ENCODE measurements at places on chromosomes 11 and 22. TPM values are rescaled to one million over a fixed set of nuclear protein-coding genes. Genes with fewer than 3 reads are reported as not detected.

The GSTT2B gene
- total RNA-seq = 4.7 TPM

The ANO9 gene
- 9.2 TPM for total RNA-seq

The GPR83 gene
- total RNA-seq = under 0.01 TPM

The MUC5AC gene
- total RNA-seq = not detected

The TEF gene
- 7.6 TPM for total RNA-seq

The RASL10A gene
- 0.15 TPM for total RNA-seq

DNA sequence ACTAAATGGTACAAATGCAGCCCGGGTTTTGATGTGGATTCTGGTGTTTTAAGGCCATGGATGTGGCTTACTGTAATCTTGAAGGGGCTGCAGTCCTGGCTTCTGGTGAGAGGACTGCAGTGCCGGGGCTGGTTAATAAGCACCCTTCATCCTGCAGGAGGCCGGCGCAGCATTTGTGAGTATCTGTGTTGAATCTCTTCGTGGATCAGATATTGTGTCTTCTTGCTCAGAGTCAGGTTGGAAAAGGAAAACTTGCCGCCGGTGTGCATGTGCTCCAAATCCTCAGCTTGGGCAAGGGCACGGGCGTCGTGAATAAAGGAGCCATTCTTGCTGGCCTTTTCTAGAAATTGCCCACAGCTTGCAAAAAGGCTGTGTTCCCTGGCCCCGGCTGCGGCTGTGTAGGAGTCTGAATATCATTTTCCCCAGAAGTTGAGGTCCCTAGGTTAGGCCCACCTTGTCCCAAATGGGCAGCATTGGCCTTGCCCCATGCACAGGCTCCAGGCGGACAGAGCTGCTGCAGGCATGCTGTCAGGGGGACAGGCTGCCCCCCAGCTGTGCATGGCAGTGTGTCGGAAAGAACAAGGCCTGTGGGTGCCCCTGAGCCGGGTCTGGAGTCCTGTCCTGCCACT is 28.9 kb upstream of the PARVB start:
- DNase-seq = no peak

DNA sequence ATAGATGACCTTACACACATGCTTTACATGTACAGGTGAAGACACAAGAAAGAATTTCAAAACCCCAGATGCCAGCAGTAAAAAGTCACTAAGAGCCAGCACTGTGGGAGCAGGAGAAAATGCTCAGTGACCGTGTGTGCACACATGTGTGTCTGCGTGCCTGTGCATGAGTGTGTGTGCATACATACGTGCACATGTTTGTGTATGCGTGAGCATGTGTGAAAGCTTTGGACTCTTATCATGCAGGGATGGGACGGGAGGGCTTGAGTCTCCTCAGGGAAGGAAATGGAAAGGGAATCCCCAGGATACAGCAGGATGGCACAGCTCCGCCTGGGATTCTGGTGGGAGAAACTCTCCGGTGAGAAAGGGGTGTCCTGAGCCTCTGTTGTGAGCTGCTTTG is 121.5 kb upstream of the B3GAT1 start:
- no peak for DNase-seq

DNA sequence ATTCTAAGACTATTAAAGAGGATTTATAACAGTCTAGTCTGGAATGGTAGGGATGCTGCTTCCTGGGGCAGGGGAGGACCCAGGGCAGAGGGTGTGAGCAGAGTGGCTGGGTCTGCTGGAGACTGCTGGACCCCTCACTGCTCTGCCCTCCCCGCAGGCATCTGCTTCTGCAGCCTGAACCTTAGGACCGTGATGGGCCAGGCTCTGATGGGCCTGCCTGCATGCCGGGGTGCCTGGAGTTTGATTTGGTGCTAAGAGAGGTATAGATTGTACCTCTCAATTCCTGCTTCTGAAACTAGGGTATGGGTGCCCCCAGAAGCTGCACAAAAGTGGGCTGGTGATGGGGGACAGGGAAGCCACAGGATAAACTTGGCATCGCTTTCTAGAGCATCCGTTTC is 54.9 kb downstream of the CD82 start:
- no peak for DNase-seq

- DNase-seq = peak; percentile 2
Observed at GRCh38 chr11:93783765-93784144, 327 bp upstream of the MED17 start.

DNA sequence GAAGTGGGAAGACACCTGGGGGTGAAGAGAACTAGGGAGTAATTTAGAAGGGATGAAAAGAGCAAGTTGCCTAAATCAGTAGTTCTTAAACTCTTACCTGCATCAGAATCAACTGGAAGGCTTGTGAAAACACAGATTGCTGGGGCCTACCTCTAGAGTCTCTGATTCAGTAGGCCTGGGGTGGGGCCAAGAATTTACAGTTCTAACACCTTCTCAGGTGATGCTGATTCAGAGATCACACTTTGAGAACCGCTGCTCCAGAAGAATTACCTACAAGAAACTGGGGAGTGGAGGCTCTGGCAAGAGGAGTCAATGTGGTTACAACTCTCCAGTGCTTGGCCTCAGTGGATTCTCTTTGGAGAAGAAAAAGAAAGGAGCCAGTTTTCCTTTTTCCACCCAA is 128.7 kb downstream of the C11orf58 start:
- DNase-seq = peak; percentile 13

DNA sequence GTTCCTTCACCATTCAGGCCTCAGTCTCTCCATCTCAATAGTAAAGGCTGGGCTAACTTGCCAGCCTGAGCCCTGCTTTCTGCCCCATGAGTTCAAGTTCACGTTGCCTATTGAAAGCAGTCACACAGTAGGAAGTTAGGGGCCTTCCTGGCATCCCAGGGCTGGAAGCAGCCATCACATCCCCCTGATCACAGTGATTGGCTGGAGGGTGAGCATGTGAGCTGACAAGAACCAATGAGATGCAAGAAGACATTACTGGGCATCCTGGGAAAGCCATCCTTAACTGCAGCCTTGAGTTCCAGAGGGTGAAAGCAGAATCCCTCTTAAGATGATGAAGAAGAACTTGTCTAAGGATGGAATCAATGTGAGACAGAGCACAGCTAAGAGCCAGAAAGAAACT is 29.1 kb downstream of the IRAG1 start:
- DNase-seq = no peak

DNA sequence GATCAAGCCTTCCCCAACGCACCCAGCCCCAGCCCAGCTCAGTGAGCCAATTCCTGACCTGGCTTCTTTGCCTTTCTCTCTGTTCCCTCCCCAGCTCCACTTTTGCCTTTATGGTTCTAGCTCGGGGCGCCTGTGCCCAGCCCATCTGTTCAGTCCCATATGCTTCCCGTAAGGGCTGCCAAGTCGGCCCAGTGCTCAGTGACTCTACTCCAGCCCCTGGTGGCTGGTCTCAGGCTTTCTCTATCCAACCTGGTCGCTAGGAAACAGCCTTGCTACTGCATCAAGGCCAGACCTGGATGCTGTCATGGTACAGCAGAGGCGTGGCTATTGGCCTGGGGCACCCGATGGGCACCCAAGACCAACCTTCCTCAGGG is 178.0 kb downstream of the DSCAML1 start:
- DNase-seq = no peak

DNA sequence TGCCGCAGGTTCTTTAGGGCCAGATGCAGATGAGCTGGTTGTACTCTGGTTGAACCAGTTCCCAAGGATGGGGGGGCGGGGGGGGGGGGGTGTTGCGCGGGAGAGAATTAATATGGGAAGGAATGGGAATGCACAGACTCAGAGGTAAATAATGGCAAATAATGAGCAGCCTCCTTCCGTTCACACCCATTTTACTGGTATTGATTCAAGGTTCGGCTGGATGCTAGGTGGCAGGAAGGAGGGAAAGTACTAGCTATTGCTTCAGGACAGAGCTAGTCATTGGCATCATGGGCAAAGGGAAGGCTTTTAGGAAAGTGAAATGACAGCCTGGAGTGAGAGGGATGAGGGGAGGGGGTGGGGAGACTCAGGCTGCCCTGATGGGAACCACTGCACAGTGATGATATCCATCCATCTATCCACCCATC is at the start of gene VSTM5:
Gene VSTM5, minus strand, starts transcription at position 25 of the 425 bp plus-strand sequence. CDS start 116 bp downstream, outside the sequence.
- no peak for DNase-seq

DNA sequence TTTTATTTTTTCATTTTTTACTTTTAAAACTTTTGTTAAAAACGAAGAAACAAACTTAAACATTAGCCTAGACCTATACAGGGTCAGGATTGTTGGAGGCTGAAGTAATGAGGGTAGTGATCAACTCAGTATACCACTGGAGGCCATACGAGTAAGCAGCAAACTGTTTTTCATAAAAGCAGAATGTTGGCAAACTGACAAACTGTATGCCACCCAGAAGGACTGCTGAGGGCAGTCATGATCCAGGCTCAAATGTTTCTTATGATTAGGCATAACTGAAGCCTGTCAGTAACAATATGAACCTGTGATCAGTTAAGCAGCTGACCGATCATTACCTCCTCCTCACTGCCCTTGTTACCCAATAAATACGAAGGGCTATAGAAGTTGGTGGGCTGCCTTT is 10.2 kb upstream of the SC5D start:
- DNase-seq = peak; percentile 9

- DNase-seq = no peak
Observed at GRCh38 chr11:112235750-112236390, 9.6 kb downstream of the PTS start.
